GM12878 (cell line): ENCODE measurements at places on chromosomes 11 and 22. TPM values are rescaled to one million over a fixed set of nuclear protein-coding genes. Genes with fewer than 3 reads are reported as not detected.

The NPAS4 gene
- not detected in 2 replicates for polyA plus RNA-seq

The OR4A15 gene
- not detected in 2 replicates for polyA plus RNA-seq

The XRCC6 gene
- polyA plus RNA-seq = 718 and 731 TPM in 2 replicates

The LMO1 gene
- not detected in 2 replicates for polyA plus RNA-seq

DNA sequence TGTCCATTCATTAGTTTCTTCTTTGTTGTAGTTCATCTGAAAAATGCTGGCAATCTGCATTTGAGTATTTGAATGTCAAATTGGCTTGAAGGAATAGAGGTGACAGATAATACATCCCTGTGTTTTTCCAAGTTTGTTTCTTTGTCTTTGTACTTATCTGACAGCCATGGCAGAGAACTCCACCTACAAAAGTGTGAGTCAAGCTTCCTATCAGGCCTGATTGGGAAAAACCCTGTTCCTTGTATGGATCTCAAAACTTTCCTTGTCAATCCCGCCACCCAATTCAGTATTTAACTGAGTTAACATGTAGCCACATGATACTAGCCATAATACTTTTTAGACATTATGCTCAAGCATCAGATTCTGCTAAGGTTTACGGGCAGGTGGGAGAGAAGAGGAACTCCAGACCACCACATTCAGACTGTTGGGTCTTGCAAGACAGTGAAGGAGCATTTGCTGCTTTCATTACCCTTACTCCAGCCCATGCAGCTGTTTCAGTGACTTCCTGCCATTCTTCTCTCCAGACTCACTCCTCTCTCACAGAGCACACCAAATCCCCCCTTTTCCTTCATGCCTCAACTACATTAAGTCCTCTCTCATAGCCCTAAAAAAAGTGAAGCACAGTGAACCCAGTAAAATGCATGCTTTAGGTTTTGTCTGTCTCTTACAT is 65.9 kb downstream of the BLID start:
- no peaks in the 10 kb centered on the region for H3K27me3 ChIP-seq
- H3K4me3 ChIP-seq = no peak overlapping the region
- no peak for DNase-seq
- H3K27ac ChIP-seq = no peak overlapping the region
- no peaks in the 10 kb centered on the region for H3K36me3 ChIP-seq
- H3K4me1 ChIP-seq = no peaks in the 10 kb centered on the region

- DNase-seq = no peak
- no peak overlapping the region for H3K4me3 ChIP-seq
- no peak overlapping the region for H3K27ac ChIP-seq
Observed at GRCh38 chr11:75502138-75502537, 23.6 kb downstream of the GDPD5 start.

The CYP2D6 gene
- polyA plus RNA-seq = 0.24 and 0.42 TPM in 2 replicates

The DUSP8 gene
- not detected in 2 replicates for polyA plus RNA-seq

GRCh38 chr11:114289779-114290178 is 6.4 kb upstream of the NNMT start:
- H3K36me3 ChIP-seq = no peaks in the 10 kb centered on the region
- H3K4me1 ChIP-seq = no peaks in the 10 kb centered on the region
- no peak overlapping the region for H3K4me3 ChIP-seq
- H3K27ac ChIP-seq = no peak overlapping the region
- DNase-seq = no peak
- H3K27me3 ChIP-seq = no peaks in the 10 kb centered on the region; the same call in 1 of the 2 replicates

DNA sequence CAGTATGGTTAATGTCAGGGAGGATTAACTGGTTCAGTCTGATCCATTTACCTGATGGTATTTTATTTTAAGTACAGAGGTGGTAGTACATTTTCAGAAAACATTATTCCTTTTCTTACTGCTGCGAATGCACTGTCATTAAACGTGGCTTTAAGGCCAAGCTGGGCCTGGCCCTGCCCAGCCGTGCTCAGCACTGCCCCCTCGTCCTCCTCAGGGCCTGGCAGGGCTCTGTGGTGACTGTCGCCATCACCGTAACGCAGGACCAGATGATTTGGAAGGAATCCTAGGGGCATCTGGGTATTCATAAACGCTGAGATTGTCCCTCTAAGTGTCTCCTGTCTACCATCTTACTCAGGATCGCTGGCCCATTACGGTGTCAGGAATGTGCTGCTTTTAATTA is 302.0 kb downstream of the TBC1D22A start:
- peaks cover 4% of the 10 kb centered on the region for H3K4me1 ChIP-seq
- H3K27me3 ChIP-seq = no peaks in the 10 kb centered on the region
- peaks cover 13% of the 10 kb centered on the region; the same call in 1 of the 2 replicates for H3K36me3 ChIP-seq
- H3K4me3 ChIP-seq = no peak overlapping the region
- DNase-seq = no peak

- peaks cover 10% of the 10 kb centered on the region for H3K4me1 ChIP-seq
- H3K27ac ChIP-seq = no peak overlapping the region
- H3K36me3 ChIP-seq = no peaks in the 10 kb centered on the region
- no peak for DNase-seq
- H3K27me3 ChIP-seq = no peaks in the 10 kb centered on the region
Observed at GRCh38 chr11:6670202-6670830, 12.8 kb downstream of the MRPL17 start.

The PGA5 gene
- polyA plus RNA-seq = not detected in 2 replicates

GRCh38 chr11:3954448-3955298 is 99.2 kb downstream of the STIM1 start:
- H3K27ac ChIP-seq = no peak overlapping the region
- H3K4me1 ChIP-seq = peaks cover 18% of the 10 kb centered on the region; the same call in 1 of the 2 replicates
- no peak overlapping the region for H3K4me3 ChIP-seq
- no peaks in the 10 kb centered on the region for H3K36me3 ChIP-seq

- H3K4me3 ChIP-seq = no peak overlapping the region
- H3K4me1 ChIP-seq = no peaks in the 10 kb centered on the region; the same call in 1 of the 2 replicates
- no peaks in the 10 kb centered on the region for H3K36me3 ChIP-seq
- H3K27ac ChIP-seq = no peak overlapping the region
- DNase-seq = no peak
- H3K27me3 ChIP-seq = peaks cover 7% of the 10 kb centered on the region
Observed at GRCh38 chr11:69699213-69699612, 4.6 kb downstream of the FGF19 start.

DNA sequence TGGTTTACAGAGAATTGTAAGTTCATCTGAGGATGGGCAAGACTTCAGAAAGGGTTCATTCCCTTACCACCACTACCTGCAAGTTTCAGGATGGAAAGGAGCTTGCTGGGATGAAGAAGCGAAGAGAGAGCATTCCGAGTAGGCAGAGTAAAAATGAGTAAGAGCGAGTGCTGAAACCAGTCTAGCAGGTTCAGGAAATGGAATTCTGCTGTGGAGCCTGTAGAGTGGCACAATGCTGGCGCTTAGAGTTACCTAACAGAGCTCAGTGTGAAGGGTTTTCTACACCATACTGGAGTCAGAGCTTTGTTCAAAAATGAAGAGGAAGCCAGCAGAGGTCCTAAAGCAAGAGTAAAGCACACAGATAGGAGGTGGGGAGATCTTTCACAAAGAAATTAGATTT is 179.2 kb upstream of the ZC3H12C start:
- no peak overlapping the region for H3K27ac ChIP-seq
- no peaks in the 10 kb centered on the region for H3K4me1 ChIP-seq
- DNase-seq = no peak
- no peak overlapping the region for H3K4me3 ChIP-seq
- no peaks in the 10 kb centered on the region for H3K36me3 ChIP-seq

The ADM gene
- polyA plus RNA-seq = 0.11 and 0.15 TPM in 2 replicates
